Panc1 (cell line): ENCODE measurements at places on chromosomes 2 and 18.

- DNase-seq, result no peak
These were observed 46.6 kb upstream of the SP3 start for GRCh38 chr2:174011796-174012195.

DNA sequence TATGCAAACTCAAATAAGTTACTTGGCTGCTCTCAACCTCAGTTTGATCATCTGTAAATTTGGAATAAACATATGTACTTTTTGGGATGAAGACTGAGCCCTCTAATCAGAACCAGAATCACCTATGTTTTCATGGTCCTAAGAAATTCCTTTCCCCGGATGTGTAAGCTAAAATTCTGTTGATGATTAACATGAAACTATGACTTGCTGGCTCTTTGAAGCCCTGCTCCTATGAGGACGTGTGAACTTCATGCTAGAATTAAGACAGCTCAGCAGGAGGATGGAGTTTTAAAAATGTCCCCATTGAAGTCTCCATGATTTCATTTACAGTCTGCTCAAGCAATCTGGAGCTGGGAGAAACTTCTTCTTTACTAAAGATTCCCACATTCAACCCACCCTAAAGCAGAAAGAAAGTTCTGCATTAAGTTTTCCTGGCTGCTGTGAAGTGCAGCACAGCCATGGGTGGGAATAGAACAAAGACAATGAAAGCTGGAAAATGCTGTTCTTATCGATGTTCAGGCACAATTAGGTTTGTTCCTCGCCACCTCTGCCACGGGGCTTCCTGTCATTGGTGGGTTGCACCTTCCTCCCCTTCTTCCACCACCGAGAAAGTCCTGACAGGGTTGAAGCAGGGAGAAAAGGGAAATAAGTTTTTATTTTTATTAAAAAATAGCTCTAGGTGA is 50.9 kb downstream of the ADCYAP1 start:
- DNase-seq, result no peak

GRCh38 chr18:38421021-38421420 is 855.4 kb upstream of the CELF4 start:
- no peak for DNase-seq

GRCh38 chr18:28176698-28176947 is 307 bp downstream of the CDH2 start:
- DNase-seq, result no peak

DNA sequence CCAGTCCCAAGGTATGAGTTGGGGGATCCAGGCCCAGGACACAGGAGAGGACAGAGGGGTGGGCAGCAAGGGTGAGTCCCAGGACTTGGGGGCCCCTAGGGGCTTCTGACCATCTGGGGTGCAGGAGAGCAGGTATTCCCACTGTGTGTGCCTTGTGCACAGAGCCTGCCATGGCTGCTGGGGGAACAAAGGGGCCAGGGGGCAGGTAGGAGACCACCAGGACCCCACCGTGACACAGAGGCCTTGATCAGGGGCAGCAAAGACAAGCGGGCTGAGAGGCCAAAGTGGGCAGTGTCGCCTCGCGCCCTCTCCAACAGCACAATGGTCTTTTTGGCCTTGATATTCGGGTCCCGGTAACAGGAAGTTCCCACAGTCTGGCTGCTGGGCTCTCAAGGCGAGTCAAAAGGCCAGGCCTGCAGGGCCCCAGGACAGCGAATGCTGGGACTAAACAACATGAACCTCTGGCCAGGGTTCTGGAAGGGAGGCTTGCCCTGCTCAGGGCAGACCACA is 12.3 kb upstream of the GPR17 start:
- DNase-seq, result no peak

DNA sequence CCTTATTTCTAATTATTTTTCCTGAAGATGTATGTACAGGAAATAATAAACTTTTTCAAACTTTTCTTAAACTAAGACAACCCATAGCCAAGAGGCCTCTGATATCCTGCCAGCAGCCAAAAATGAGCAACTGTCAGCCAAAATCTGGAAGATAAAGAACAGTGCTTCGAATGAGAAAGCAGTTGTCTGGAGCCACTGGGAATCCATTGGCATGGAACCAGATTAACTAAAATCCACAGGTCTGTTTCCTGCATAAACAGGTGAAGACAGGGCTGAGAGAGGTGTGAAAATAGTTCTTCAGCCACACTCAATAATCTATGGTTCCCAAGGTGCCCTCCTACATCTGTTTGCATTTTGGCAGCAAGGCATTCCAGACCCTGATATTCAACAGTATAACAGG is 1076.7 kb upstream of the PIK3C3 start:
- DNase-seq, result no peak
